ENCODE measurements at places on chromosomes 16 and 17.

DNA sequence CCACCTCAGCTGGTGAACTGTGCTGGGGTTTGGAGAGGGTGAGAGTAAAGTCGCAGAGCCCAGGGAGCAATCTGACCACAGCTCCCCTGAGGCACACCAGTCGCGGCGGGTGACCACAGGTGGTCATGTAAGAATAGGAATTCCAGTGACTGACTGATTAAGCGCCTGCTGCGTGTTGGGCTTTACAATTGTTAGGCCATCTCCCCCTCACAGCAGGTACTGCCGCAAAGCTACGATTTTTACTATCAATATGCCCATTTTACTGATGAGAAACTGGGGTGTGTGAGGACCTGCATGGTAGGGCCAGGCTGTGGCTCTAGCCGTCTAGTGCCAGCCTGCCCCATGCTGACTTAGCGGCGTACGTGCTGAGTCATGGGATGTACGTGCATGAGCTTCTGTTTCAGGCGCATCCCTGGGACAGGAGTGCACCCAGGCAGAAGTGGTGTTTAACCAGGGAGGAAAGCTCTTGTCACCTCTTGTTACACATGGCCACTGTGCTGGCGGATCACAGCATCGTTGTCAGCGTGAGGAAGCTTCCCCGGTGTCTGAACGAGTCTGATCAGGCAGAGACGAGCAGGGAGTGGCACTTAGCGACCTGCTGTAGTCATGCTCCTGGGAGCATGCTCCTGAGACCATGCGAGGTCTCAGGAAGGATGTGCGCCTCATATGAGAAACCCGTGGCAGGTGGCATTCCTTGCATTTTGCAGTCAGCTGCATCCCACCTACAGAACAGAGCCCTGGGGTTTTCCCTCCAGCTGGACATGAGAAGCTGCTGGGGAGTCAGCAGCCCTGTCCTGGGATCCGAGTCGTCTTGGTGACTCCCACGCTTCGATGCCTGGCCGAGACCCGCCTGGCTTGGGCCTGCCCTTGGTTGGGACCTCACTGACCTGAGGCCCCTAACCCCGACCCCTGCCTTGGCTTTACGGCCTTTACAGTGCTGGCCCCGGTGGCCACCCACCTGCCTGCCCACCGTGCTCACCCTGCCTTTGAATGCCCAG, 163.7 kb upstream of the CHMP6 start:
- DNase-seq = no peak

- no peak for DNase-seq
Measured at GRCh38 chr17:39663340-39663687, 1.8 kb upstream of the TCAP start.

GRCh38 chr17:76026714-76027158, 370 bp downstream of the EVPL start:
- DNase-seq = no peak

- no peak for DNase-seq
Measured at GRCh38 chr16:80337786-80338185, 203.0 kb upstream of the DYNLRB2 start.

DNA sequence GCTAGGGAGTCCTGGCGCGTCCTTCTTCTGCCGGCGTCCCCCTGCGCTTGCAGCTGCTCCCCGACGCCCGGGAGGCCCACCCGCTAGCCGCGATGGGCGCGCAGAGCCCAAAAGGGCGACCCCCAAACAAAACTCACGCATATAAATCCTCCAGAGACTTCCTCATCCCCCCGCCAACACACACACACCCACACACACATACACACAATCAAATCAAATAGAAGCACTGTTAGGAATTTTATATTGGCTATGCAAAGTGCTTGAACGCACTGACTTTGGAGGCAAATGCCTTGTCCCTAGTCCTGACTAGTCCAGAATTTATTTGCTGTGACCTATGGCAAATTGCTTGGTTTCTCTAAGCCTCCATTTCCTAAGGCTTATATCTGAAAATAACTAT, 23.8 kb upstream of the CRYM start:
- DNase-seq = no peak

DNA sequence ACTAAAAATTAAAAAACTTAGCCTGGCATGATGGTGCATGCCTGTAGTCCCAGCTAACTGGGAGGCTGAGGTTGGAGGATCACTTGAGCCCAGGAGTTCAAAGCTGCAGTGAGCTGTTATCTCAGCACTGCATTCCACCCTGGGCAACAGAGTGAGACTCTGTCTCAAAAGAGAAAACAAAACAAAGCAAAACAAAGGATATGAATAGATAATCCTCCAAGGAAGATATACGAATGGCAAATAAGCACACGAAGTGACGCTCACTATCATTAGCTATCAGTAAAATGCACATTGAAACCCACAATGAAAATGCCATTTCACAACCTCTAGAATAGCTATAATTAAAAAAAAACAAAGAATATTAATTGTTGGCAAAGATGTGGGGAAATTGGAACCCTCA, 386.2 kb upstream of the CCL2 start:
- DNase-seq = no peak

DNA sequence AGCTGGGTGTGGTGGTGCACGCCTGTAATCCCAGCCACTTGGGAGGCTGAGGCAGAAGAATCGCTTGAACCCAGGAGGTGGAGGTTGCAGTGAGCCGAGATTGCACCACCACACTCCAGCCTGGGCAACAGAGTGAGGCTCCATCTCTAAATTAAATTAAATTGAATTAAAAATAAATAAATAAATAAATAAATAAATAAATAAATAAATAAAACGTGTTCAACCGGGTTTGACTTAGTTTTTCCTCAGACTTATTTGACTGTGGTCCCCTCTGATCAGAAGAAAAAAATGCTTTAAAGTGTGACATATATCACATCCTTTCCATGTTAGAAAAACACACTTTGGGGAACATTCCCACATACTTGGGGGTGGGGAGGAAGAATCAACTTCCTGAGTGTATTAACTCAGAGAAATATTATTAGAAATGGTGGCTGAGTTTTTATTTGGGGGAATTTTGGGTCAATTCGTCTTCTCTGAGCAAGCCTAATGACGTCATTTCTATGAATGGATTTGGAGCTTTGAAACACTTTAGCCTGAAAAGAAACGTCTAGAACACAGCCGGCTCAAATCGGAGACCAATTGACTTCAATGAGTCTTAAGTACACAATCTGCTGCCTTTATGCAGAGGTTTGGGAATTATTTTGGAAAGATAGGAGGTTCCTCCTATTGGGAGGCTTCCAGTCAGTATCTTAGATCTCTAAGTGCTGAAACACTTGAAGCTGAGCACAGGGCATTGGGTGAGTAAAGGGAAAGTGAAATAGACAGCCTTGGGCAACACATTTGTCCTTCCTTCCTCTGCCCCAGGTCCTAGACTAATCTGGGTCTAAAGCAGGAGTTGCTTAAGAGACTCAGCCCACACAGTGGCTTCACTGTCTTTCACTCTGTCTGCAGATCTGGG, 132.6 kb downstream of the PITPNC1 start:
- no peak for DNase-seq

DNA sequence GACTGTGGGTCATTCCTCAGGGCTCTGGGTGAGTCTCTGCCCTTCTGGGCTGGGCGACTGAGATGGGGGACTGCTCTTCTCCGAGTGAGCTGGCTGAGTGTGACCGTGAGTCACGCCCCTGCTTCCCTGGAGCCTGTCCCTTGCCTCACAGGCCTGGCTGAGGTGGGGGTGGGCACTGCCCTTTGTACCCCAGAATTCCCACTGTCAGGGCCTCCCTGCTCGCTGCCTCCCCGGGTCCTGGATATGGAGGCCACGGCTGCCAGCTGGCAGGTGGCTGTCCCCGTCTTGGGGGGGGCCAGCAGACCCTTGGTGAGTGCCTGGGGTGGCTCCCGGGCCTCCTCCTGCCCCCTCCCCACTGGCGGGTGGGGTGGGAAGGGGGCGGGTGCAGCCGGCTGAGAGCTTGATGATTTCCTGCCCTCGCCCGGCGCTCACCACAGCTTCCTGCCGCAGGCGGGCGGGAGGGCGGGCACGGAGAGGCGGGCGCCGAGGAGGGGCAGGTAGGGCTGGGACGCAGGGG, at the start of gene LAT:
LAT (plus strand) TSS at position 434 of the 517 bp plus-strand sequence. CDS start 366 bp downstream, outside the sequence.
- peak; percentile 76 for DNase-seq

DNA sequence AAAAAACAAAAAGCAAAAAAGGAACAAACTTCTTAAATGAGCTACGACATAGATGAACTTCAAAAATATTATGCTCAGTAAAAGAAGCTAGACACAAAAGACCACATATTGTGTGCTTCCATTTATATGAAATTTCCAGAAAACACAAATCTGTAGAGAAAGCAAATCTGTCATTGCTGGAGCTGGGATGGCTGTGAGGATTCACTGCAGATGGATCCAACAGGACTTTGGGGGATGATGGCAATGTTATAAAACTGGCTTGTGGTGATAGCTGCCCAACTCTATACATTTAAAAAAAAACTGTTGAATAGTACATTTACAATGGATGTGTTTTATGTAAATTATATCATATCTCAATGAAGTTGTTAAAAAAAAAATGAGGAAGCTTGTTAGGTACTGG, 52.6 kb upstream of the MAP3K14 start:
- DNase-seq = no peak

DNA sequence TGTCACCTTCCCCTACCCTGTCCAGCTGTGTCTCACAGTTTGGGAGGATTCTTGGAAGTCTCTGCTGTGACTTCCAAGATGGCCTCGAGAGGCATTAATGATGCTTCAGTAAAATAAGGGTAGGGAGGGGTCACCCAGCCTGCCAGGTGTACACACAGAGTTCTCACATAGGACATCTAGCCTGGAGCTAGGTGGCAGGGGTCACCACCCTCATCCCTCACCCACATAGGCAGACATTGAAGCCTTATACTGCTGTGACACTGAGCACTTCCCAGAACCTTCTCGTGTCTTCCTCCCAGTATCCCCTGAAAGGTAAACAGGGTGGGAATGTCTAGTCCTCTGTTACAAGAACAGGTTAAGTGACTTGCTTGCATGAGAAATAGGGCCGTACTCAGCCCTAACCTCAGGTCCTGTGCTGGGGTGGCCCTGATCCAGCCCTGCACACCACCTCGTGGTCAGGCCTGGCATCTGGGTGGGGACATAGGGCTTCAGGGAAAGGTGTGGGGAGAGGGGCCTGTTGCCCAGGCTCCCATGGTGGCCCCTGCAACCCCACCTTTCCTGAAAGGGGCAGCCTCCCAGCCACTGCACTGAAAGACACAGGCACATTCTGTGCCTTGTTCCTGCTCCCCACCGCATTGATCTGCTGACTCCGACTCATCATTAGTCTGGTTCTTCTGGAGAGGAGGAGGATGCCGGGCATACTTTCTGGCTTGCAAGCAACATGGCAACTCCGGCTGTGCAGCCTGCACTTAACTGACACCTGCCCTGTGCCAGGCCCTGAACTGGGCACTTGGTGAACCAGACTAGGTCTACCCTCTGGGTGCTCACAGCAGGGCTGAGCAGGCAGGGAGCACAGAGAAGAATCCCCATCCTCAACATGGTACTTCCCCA, 3.6 kb upstream of the MMP15 start:
- DNase-seq = no peak

- DNase-seq = no peak
Measured at GRCh38 chr16:5903832-5904231, 806.2 kb upstream of the EEF2KMT start.

- peak; percentile 77 for DNase-seq
Measured at GRCh38 chr17:76246080-76247066, 6.1 kb upstream of the RNF157 start.

DNA sequence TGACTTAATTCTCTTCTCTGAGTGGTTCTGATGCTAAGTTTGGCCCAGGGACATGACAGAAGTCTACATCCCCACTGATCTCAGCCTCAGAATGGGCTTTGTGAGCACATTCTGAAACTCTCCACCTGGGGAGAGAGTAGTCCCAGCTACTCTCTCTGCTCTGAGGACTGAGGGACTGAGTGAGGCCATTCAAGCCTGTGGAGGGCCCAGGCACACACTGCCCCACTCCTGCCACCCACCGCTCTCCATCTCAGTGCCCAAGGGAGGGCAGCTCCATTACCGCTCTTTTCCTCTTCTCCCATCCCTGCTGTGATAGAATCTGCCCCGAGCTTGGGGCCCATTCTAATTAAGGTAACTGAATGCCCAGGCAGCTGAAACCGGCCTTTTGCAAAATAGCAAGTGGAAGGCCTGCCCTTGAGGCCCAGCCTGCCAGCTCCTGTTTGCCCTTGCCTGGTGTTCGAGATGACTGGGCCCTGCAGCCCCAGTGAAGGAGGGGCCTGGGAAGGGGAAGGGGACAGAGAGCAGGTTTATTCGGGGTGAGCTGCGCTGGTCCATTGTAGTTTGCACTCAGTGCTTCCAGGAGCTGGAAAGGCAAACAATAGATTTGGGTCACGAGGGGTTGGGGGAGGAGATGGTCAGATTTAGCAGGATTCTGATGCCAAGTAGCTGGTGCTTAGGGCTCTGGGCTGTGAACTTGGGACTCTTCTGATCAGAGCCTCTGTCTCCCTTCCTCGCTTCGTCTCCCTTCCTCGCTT, 76.2 kb downstream of the RAB11FIP4 start:
- no peak for DNase-seq

Data from activated naive CD8-positive, alpha-beta T cell treated with anti-CD3 and anti-CD28 coated beads for 36 hours (primary cell).